ENCODE measurements at places on chromosomes 7 and 10.

- DNase-seq, result no peak
Measured at GRCh38 chr10:113093188-113094113, 143.4 kb downstream of the TCF7L2 start.

GRCh38 chr7:66183700-66184099 is 21.4 kb upstream of the TPST1 start:
- no peak for DNase-seq

DNA sequence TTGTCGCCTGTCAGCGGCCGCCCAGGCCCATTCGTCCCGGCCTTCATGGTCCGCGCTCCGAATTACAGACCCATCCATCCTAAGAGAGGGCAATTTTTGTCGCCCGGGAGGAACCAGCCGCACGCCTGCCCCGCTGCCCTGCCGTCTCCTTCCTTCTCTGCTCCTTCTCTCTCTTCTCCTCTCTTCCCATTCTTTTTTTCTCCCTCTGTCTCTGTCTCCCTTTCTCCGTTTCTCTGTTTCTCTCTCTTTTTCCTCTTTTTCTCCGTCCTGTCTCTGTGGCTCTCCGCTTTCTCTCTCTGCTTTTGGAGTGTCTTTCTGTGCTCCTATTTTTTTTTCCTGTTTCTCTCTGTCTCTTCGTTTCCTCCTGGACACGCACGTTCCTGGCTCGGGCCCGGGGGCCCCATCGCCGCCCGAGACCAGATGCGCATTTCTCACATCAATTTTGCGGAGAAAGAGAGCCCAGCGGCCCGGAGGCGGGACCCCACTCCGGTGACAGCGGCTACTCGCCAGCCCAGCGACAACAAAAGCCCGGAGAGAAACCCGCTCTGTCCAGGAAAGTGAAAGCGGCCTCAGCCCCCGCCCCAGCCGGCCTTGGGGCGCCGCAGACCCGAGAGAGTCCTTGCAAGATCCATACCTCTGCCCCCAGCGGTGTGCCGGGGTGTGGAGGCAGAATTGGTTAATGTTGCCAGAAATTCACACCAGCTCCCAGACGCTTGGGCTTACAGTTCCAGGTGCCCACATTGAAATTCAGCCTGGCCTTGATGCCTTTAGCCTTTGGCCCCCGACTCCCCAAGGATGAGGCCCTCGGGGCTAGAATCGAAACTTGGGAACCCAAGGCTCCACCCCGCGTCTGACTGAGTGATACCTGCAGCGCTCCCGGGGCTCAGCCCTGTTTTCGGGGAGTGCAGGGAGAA is 4.1 kb downstream of the LBX1 start:
- DNase-seq, result no peak

DNA sequence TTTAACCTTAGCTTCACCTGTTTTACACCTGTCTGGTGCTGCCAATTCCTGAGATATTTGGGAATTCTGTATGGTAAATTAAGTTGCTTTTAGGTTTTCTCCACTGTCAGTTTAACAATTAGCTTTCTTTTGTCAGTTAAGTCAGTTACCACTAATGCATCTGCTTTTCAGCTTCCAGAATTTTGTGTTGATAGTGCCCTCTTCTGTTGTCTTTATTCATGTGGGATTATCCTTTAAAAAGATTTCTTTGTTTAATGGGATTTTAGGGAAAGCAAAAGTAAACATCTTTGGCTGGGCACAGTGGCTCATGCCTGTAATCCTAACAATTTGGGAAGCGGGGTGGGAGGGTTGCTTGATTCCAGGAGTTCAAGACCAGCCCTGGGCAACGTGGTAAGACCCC is 8.1 kb downstream of the TFAM start:
- DNase-seq, result peak; percentile 48

GRCh38 chr7:99720800-99721595 is 14.0 kb downstream of the CYP3A7 start:
- DNase-seq, result no peak

DNA sequence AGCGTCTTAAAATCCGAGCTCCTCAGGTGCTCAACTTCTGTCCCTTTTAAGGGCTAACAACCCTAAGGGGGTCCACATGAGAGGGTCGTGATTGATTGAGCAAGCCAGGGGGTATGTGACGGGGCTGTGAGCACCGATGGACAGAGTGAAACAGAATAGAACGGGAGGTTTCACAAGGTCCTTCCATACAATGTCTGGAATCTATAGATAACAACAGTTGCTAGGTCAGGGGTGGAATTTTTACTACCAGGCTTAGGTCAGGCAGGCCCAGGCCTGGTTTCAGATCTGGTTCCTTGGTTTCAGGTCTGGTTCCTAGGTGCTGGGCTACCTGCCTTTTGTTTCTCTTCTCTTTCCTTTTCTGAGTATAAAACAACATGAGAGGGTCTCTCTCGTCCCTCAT is 80.9 kb downstream of the PTN start:
- no peak for DNase-seq

DNA sequence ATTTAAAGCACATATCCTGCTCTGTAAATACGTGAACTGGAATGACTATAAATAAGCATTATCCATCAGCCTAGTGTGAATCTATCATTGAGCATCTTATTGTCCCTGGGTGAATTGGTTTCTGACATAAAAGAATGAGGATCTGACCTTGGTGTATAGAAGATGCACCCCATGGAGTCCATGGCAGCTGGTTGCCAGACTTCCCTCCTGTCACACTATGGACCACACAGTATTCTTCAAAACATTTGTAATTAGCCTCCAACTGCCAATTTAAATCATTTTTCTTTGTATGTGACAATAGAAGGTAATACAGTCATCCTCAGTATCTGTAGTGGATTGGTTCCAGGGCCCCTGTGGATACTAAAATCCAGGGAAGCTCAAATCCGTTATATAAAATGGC is 238.1 kb upstream of the ZWINT start:
- no peak for DNase-seq

DNA sequence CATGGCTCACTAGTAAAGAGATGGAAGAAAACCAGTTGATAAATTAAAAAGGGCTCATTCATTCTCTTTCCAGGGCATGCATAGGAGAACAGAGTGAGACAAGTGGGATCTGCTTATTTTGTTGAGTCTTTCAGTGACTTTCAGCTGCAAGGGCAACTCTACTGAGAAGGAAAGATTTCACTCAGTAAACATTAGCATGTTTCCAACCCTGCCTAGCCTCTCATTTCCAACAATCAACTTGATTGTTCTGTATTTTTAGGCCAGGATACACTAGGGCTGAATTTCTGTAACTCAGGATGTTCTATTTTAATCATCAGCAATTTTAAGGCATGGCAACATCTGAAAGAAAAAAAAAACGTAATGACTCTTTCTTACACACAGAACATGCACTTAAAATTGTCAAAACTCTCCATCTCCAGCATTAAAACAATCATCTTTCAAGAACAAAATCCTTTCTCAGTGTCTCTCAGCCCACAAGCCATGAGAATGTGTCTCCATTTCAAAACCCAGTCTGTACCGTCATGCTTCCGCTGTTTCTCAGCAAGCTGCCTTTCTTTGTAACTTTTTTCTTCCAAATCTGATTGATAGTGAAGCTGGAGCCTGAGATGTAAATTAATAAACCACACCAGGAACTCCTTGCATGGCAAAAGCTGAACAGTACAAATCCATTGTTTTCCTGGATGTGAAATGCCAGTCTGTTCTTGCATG is 147.2 kb upstream of the KLF14 start:
- peak; percentile 71 for DNase-seq

DNA sequence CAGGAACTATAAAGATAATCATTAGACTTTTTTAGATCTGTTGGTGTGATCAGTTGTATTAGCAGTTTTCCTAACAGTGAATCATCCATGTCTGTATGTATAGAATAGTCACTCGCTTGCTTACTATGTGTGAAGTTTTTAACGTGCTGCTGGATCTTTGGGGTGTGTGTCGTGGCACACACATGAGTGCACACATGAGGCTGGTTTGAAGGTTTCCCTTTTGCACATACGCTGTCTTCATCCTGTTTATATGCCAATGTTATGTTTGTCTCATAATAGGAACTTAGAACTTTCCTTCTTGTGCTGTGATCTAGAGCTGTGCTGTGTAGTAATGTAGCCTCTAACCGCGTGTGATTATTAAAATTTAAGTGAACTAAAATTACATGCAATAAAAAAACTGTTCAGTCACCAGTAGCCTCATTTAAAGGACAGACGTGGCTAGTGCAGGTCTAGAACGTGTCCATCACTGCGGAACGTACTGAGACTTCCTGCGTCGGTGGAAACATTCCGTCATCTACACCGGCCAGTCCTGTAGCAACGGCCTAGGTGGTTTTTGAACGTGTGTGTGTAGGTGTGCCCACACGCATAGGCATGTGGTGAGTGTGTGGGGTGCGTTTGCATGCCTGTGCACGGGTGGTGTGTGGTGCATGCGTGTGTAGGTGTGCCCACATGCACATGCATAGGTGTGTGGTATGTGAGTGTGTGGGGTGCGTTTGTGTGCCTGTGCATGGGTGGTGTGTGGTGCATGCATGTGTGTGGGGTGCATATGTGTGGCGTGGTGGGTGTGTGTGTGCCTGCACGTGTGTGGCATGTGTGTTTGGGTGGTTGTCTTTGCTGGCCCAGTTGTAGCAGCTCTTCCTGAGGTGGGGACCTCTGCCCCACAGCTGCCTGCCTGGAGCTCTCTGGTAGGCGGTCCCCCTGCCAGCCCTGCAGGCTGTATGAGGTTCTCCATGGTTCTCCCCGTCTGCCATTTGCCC is 56.6 kb downstream of the INPP5A start:
- DNase-seq, result no peak
